H1 (cell line): ENCODE measurements at places on chromosomes 2 and 18.

- no peak for DNase-seq
Measured at GRCh38 chr18:3453540-3454364, 3.8 kb downstream of the TGIF1 start.

- no peak for DNase-seq
Measured at GRCh38 chr2:240781471-240782220, 38.4 kb downstream of the KIF1A start.

- no peak for DNase-seq
Measured at GRCh38 chr2:48954311-48954710, 198.8 kb upstream of the LHCGR start.

DNA sequence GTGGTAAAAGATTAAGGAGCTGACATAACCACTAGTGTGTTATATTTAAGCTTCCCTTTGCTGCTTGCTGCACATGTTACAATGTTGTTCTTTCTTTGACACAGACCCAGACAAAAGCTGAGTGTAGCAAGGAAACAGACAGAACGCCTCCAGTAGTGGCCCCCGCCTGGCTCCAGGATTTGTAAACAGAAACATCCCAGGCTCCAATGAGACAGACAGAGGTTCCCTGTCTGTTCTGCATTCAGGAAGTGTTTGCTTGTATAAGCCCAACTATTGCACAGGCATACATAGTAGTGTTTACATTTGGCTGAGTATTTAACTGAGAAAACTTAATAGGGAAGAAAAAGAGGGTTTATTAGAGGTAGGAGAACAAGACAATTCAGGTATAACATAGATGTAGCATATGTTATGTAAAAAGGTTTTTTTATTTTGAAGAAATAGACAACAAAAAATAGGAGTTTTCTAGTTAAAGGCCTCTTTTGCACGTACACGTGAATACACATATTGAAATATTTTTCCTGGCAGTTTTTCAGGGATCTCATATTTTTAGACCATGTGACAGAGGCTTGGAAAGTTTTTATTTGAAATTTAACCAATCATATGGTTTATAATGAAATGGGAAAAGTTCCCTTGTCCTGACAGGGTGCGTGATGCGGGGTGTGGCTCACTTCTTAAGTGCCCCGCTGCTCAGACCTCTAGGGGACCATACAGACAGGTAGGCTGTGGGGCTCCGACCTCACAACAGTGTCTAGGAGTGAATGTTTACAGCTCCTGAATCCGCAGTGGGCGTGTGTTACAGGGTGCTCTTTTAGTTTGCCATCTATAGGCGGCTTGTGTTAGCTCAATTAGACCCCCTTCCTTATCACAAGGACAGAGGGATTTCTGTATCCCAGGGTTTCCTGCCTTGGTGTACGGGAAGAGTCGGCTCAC, 118.4 kb downstream of the BMPR2 start:
- DNase-seq, result no peak

DNA sequence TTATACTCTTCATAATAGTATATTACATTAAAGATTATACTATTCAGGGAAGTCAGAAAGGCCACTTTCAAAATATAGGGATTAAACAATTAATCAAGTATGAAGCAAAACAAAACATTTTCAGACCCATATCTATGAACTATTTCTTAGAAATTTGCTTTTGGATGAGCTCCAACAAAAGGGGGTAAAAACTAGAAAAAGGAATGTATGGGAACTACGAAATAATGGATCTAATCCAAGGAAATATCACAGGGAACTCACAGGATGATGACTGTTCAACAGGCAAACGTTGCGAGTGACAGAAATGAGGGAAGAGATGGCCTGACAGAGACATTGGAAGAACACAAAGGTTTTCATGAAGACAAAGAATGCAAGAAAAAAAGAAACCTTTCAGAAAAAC, 27.9 kb downstream of the G6PC2 start:
- DNase-seq, result no peak

DNA sequence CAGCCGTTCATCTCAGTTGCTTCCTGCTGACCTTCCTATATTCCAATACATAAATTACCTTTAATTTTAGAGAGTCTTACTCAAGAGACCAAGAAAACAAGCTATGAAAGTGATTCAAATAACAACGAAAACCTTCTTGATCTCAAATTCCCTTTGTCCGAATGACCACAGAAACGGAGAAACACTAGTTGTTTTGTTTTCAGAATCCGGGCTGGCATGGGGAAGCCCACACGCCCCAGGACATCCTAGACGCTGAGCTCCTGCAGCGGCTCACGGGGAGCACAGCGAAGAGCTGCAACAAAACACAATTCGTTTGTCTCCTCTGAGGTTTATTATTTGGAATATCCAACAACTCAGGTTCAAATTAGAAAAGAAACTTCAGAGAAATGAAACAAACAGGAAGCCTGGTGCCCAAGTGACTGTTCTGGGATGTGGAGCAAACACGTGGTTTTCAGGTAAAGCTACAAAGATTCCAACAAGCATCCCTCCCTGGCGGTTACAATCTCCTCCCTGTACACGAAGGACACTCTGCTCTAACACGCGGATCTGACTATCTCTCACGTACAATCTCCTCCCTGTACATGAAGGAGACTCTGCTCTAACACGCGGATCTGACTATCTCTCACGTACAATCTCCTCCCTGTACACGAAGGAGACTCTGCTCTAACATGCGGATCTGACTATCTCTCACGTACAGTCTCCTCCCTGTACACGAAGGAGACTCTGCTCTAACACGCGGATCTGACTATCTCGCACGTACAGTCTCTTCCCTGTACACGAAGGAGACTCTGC, 237.5 kb downstream of the TWIST2 start:
- no peak for DNase-seq

DNA sequence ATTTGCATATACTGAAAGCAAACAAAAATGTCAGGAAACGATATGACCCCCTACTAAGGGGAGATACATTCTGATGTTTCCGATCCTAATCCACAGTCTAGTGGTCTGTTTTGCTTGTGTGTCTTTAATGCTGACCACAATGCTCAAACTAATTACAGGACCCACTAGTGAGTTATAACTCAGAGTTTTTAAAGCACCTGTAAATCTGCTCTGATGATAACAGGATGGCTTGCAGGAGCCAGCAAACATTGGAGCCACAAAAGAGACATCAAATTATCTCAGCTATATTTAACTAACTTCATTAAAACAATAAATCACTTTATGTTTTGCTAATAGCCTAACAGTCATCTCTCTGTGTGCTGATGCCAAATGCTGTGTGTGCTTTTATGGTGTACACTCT, 300.3 kb downstream of the NBAS start:
- DNase-seq, result no peak

GRCh38 chr2:65437392-65438135, 5.2 kb upstream of the SPRED2 start:
- peak; percentile 65 for DNase-seq

- no peak for DNase-seq
Measured at GRCh38 chr2:232584238-232584637, 33.7 kb downstream of the EIF4E2 start.

DNA sequence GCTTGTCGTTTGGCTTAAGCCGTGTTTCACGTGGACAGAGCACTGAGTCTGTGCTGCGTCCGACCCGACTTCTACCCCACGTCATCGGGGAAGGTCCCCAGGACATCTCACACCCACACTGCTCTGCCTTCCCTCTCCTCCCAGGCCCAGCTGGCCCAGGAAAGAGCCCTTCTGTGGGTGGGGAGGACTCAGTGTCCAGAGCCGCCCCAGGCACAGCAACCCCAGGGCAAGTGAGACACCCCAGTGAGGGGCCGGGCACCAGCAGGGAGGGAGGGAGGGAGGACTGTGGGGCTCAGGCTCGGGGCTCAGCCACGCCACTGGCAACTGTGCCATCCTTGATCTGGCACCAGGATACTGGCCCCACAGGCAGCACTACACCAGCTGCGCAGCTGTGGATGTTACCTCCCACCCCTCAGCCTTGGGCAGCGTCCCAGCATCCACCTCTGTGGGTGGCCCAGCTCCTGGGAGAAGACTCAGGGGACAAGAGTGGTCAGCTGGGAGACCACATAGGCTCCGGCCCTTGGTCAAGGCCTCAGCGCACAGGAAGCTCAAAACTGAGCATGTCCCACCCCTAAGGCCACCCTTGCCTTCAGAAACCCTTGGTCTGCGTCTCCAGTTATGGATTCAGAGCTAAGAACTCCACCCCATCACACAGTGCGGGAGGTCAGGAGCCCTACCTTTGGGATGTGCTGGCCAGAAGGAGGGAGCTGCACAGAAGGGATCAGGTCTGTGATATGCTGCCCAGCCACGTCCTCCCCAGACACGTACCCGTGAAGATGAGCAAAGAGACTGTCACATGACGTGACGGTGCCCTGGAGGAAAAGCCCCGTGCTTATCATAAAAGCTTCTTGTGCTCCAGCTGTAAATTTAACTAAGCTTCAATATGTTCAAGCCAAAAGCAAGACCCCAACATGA, 11.7 kb downstream of the PASK start:
- no peak for DNase-seq

GRCh38 chr2:67561457-67561965, 164.4 kb downstream of the ETAA1 start:
- DNase-seq, result no peak

DNA sequence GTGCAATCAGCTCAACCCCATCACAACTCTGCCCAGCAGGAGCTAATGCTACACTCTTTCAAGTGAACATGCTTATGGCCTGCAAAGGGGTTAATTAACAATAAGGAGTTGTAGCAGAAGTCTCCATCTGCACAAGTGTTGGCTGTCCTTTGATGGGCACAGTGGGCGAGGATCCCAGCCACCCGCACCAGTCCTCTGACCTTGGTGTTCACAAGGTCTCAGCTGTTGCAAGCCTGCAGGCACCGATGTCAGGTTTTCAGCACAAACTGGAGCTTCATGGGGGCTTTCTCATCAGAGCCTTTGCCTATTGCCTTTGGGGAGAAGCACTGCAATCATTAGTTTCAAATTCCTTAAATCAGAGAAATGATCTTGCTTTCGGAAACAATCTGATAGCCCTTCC, 60.9 kb upstream of the TMEM178A start:
- no peak for DNase-seq

GRCh38 chr2:70104231-70105111, 17.2 kb downstream of the PCBP1 start:
- DNase-seq, result no peak

DNA sequence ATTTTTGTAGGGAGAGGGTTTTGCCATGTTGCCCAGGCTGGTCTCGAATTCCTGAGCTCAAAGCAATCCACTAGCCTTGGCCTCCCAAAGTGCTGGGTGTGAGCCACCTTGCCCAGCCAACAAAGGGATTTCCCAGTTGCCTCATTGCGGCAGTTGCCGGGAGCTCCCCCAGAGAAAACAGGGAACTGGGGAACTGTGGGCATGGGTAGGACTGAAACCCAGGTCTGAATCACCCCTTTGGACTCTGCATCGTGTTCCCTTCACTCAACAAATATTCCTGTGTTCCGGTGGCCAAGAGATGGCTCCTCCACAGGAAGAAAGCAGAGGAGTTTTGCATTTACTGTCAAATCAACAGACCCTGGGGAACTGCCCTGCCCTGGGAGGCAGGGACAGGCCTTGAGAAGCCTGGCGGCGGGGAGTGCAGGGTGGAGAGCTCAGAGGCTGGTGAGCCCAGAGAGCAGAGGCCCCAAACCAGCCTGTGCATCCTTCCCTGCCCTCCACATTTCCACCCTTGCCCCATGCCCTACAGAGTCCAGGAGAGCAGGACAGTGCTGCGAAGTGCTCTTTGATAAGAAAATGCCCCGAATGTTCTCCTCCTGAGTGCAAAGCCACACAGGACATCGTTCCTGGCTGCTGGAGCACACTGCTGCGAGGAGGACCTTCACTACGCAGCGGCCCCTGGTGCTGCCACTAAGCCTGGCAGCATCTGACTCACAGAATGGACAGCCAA, 24.9 kb downstream of the MYO7B start:
- DNase-seq, result no peak

DNA sequence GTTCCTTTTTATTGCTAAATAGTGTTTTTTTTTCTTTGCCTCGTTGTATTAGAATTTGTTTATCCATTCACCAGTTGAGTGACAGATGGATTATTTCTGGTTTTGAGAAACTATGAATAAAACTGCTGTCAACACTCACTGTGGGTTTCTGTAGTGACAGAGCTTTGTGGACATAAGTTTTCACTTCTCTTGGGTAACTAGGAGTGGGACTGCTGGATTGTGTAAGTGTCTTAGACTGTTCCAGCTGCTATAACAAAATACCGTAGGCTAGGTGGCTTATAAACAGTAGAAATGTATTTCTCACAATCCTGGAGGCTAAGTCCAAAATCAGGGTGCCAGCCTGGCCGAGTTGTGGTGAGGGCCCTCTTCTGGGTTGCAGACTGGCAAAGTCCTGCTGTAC, 71.9 kb downstream of the TNFRSF11A start:
- no peak for DNase-seq

DNA sequence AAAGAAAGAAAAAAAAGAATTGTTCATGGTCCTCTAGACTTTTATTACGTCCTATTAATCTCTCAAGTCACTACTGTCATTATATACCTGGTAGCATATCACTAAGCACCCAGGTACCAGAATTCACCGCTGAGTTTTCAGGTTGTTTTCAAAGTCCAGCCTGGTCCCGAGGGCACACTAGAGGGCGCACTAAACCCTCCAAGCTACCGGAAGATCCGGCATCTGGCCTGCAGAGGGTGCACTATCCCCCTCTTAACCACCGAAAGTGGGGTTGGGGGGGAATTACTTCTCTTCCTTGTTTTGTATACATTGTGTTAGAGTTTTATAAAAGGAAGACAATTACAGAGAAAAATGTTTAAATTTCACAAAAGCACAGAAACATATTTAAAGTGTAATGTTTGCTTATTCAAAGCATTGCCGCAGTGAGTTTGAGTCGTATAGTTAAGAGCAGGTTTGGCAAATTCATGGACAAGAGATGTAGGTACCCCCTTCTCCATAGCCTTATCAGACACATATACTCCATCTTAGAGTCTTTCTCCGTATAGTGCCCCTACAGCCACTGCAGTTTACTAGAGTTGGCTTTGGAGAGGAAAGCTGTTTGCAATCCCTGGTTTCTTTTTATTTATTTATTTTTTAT, 19.2 kb downstream of the MOGAT1 start:
- DNase-seq, result peak; percentile 59

DNA sequence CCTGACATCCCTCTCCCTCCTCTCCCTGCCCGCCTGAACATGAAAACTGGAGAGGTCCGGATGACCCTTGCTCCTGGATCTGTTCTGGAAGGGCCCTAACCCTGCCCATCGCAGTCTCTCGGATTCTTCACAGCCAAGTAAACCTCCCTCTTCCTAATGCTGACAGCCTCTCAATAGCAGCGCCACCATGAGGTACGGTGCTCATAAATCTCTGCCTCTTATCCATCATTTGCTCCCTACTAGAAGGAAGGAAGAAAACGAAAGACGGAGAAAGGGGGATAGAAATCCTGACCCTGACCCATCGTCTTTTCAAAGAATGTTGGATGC, 257.9 kb downstream of the BCL11A start:
- DNase-seq, result no peak

GRCh38 chr2:29766191-29766590, 155.2 kb downstream of the ALK start:
- DNase-seq, result no peak

GRCh38 chr18:13826209-13826608, 2.3 kb downstream of the MC5R start:
- no peak for DNase-seq
